CD4-positive, CD25-positive, alpha-beta regulatory T cell (primary cell): ENCODE measurements at places on chromosomes 4 and X. TPM values are rescaled to one million over a fixed set of nuclear protein-coding genes. Genes with fewer than 3 reads are reported as not detected.

DNA sequence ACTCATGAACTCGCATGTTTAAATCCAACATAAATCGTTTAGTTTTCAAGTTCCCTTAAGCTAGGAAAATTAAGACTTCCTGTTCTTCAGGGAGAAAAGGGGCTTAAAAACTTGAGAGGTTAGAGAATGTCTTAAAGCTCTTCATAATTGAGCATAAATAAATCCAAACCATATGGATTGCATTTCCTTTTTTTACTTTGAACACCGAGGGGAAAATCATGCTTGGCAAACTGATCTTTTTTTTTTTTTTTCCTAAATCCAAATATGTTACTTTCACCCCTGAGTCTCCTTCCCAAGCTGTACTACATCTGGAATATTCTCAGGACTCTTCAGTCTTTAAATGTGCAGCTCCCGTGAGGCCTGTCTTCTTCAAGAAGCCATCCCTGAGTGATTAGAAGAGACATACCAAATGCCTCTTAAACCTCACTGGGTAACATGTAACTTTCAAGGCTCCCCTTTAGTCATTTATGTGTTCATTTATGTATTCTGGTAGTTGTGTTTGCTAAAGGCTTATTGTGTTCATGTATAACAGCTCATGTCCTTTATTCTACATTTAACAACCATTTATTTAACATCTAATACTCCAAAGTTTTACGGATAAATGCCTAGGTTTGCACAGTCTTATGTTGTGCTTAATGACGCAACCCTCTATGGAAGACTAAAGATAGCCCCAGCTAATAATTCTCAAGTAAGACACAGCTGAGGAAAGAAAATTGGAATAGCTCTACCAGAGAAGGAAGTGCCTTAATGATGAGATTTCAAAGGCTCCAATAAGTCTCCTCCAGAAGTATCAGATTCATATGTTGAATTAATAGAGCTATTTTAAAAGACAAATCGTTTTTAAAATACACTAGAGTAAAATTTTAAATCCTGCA is 107.0 kb downstream of the AGTR2 start:
- DNase-seq = no peak

DNA sequence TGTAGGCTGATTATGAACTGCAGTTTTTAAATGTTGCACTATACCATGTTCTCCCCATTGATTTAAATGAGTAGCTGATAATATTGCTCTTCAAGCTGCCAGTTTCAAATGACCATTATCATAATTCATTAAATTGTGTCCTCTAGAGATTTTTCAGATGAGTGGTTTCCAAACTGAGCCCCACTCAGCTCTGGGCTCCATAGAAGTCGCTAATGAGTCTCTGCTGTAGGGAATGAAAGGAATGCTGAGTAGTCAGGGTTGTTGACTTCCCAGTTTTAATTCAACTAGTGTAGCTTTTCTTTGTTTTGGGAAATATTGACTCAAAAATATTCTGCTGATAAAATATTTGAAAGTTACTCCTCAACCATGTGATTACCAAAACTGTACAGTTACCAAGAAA is 1081.1 kb downstream of the ARAP2 start:
- DNase-seq = no peak

DNA sequence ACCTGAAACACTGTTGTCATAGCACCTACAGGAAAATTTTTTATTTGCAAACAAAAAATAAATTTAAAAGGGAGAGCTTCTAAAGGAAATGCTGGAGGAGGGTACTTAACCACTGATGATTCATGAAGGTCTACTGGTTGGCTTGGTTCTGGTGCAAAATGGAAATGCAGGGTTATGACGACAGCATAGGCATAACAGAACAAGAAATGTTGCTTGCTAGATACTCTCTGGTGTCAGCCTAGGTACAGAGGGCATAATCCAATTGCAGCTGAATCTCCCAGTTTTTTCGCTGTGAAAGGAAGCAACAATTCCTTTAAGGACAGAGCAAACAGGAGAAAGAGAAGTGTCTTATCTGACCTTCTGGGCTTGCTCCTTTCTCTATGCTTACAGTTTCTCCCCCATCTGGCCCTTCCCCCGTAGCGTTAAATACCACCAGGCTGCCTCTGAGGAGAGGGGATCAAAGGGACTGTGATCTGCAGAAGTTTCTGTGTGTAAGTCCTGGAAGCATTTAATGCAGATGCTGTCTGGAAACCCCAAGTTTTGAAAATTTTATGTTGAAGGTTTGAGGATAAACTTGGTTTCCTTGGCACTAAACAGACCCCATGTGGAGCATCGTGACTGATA is 23.7 kb upstream of the CASK start:
- no peak for DNase-seq

- DNase-seq = no peak
Observed at GRCh38 chr4:54719378-54719777, 61.6 kb downstream of the KIT start.

DNA sequence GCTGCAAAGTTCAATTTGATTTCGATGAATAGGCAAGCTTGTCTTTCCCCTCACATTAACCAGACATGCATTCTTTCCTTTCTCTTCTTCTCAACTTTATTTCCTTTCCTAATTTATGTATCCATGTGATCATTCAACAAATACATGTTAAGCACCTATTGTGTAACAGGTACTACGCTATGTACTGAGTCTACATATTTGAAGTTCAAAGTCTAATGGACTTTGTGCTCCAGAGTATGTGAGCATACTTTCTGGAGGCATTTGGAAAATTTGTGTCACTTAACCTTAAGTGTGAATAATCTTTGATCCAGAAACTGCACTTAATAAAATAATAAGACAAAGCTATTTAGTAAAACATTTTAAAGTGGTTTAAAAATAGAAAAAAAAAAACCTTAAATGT is 675.3 kb upstream of the CT83 start:
- no peak for DNase-seq

DNA sequence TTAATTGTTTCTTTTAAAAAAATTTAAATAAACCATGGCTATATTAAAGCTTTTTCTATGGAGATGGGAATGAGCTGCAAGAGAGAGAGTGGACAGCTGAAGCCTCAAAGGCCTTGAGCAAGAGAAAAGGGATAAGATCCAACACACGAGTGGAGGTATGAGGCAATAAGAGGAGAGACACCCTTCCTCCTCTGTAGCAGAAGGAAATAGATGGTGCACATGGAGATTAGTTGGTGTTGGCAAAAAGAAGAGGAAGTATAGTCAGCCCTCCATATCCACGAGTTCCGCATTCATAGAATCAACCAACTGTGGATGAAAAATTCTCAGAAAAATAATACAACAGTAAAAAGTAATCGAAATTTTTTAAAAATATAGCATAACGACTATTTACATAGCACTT is 3.2 kb downstream of the CXorf38 start:
- no peak for DNase-seq

- no peak for DNase-seq
Observed at GRCh38 chrX:9646471-9647224, 119.0 kb downstream of the GPR143 start.

DNA sequence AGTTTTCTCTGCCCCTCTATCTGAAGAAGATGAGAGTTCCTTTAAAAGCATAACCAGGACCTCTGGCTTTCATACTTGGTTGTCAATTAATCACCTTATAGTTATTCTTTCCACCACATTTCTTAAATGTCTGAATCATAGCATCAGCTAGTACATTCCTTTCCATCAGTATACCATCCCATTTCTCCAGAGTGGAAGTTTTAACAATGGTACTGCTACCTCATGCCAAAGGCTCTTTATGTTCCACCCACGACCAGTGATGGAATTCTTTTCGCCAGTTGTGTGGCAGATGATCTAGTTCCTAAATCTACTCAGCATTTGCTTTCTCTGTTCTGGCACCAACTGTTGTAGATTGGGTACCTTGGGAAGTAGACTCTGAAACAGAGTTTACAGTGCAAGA is 379.8 kb downstream of the ZNF674 start:
- no peak for DNase-seq

DNA sequence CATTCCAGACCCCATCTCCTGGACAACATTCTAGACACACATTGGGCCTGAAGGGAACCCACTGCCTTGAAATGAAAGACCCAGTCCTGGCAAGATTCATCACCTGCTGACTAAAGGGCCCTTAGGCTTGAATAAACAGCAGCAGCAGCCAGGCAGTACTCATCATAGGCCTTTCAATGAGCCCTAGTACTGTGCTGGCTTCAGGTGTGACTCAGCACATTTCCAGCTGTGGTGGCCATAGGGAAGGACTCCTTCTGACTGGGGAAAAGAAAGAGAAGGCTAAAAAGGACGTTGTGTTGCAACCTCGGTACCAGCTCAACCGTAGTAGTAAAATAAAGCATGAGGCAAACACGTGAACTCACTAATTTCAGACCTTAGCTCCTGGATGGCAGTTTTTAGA is 344.0 kb downstream of the ACTRT1 start:
- DNase-seq = no peak

The MTCP1 gene
- 16.1 TPM for total RNA-seq

The ATOH1 gene
- total RNA-seq = not detected

The TKTL1 gene
- 8.1 TPM for total RNA-seq

The SSX4 gene
- total RNA-seq = not detected

The MAML3 gene
- total RNA-seq = 1.1 TPM

The BMP3 gene
- total RNA-seq = not detected

The TIGD4 gene
- total RNA-seq = 0.25 TPM
